ENCODE measurements at places on chromosomes 7 and 10. TPM values are rescaled to one million over a fixed set of nuclear protein-coding genes. Genes with fewer than 3 reads are reported as not detected.

GFRA1 gene
- polyA plus RNA-seq = 13.9 TPM

LIPK gene
- polyA plus RNA-seq = not detected

PRSS37 gene
- polyA plus RNA-seq = not detected

LIPF gene
- 298 TPM for polyA plus RNA-seq

ARHGEF5 gene
- polyA plus RNA-seq = 4.7 TPM

MRPS16 gene
- 79.6 TPM for polyA plus RNA-seq

LGI1 gene
- polyA plus RNA-seq = 0.06 TPM

GRK5 gene
- polyA plus RNA-seq = 38.5 TPM

MBL2 gene
- polyA plus RNA-seq = not detected

TAX1BP1 gene
- 37.0 TPM for polyA plus RNA-seq

CALML3 gene
- 0.06 TPM for polyA plus RNA-seq

CHRM2 gene
- polyA plus RNA-seq = not detected
